ENCODE measurements at places on chromosomes 16 and 17.

GRCh38 chr17:37430051-37430627 is 23.5 kb downstream of the TADA2A start:
- no peak for DNase-seq

DNA sequence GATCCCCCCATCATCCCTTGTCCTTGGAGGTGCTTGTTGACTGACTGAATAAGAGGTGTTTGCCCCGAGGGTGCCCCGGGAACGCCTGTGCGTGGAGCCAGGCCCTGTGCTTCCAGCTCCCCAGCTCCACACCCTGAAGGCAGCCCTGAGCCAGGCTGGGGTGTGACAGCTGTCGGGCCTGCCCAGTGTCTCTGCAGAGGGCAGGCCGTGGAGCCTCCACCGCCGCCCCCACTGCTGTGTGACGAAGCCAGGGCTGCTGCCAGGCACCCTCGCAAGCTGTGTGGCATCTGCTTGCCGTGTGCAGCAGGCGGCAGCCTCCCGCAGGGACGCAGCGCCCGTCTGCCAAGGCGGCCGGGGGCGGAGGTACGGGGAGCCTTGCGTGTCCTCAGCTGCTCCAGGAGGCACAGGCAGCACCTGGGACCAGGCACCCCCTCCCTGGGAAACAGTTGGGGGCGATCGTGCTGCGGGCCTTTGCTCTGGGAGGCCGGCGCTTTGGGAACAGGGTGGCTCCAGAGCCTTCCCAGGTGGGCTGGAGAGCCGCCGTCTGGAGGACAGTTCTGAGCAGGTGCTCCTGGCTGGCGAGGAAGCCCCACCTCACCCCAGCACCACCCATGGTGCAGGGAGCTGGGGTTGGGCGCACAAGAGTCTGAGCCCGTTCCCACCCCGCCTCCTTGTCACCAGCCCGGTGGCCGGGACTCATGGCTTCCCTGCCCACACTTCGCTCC is 26.6 kb downstream of the GSE1 start:
- DNase-seq: no peak

DNA sequence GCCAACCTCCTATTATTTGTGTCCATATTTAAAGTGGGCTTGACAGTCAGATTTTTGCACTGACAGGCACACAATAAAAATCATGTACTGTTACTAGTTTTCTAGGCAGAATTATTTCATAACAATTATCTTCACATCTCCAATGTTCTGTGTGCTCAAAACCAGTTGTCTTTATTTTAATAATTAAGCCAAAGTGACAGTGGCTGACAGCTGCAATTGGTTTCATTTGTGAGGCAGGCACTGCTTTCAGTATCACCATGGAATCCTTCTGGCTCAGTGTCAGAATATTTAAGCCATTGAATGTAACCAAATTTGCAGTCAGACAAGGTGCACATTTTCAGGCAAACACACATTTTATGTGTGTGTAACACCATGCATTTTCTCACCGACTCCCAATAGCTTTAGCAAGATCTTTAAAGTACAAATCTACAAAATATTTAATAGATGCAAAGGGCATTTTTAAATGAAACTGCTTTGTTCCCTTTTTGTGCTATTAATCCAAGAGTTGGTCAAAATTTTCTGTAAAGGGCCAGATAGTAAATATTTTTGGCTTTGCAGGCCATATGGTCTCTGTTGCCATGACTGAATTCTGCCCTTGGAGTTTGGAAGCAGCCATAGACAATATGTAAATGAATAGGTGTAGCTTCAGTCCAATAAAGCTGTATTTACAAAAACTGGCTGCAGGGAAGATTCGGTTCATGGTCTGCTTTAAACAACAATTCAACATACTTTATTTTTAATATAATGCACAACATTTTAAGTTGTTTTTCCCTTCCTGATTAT is 486.0 kb downstream of the KCNJ2 start:
- no peak for DNase-seq

DNA sequence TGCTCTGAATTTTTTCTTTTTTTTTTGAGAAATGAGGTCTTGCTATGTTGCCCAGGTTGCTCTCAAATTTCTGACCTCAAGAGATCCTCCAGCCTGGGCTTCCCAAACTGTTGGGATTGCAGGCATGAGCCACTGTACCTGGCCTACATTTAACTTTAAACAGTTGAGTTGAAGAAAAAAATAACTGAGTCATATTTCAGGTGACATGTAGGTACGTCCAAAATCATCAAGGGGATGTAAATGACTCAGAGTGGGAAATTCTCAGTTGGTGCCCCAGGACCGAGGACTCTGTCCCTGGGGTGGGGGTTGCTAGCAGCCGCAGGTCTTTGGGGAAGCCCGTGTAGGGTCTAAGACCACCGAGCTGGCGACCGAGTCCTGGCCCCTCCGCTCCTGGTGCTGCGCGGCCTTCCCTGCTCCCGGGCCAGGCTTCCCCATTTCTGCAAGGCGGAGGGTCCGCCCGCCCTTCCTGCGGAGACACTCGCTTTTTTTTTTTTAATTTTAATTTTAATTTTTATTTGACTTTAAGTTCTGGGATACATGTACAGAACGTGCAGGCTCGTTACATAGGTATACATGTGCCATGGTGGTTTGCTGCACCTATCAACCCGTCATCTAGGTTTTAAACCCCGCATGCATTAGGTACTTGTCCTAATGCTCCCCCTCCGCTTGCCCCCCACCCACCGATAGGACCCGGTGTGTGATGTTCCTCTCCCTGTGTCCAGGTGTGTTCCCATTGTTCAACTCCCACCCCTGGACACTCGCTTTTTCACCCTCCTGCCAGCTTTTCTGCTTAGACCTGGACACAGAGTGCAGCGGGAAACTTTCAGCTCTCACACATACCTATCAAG is 12.7 kb upstream of the N4BP1 start:
- DNase-seq: no peak

GRCh38 chr16:11985250-11985649 is 8.7 kb downstream of the SNX29 start:
- no peak for DNase-seq

All from activated naive CD8-positive, alpha-beta T cell treated with anti-CD3 and anti-CD28 coated beads, Interleukin-2, amount 50 U/mL, for 16 hours (primary cell).